ENCODE measurements at places on chromosomes 4 and X.

GRCh38 chrX:71056867-71057266 is 11.3 kb downstream of the SNX12 start:
- no peak for DNase-seq

GRCh38 chrX:12617241-12617640 is 174.0 kb upstream of the PRPS2 start:
- no peak for DNase-seq

DNA sequence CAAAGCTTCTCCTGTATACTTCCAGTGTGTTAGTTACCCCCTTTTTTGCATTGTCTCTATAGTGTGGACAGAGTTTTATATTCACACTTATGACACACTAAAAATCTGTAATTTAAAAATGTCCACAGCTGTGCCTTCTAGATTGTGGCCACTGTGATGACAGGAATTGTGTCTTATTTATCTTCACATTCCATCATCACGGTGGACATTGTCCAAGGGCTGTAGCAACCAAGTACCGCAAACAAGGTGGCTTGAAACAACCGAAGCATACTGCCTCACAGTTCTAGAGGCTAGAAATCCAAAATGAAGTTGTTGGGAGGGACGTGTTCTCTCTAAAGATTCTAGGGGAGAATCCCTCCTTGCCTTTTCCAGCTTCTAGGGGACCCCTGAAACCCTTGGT is 32.3 kb downstream of the CHRNA9 start:
- DNase-seq: no peak

GRCh38 chrX:46704767-46705386 is 54.0 kb downstream of the SLC9A7 start:
- DNase-seq: no peak

GRCh38 chrX:136260776-136261175 is 9.6 kb upstream of the MAP7D3 start:
- DNase-seq: no peak

GRCh38 chrX:37746218-37746941 is 33.5 kb upstream of the CYBB start:
- no peak for DNase-seq

DNA sequence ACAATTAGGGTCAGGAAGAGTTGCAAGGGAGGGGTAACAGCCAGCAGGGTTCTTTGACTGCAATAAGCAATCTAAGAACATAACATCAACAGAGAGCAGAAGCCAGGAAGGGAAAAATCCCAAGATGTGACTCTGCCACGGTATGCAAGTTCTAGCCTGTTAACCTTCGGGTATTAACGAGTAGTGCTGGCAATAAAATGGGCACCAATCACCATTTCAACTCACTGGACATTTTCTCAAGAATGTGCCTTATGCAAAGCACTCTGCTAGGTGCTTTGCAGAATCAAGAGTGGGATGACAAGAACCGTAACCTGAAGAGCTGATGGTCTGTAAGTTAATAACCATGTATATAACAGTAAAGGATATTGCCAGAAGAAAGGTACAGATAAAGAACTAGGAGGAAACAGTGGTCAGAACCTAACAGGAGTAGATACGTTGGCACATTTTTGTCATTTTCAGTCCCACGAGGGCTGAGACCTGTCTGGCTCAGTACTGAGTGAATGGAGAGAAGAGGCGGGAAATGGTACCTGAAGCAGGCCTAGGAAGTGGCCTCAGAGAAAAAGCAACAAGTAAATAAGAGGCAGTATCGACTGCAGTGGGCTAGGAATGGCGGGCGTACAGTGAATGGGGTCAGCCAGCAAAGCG is 2.7 kb downstream of the ELOVL6 start:
- DNase-seq: no peak

- DNase-seq: no peak
Measured at GRCh38 chrX:103518571-103518970, 718 bp downstream of the RAB40A start.

DNA sequence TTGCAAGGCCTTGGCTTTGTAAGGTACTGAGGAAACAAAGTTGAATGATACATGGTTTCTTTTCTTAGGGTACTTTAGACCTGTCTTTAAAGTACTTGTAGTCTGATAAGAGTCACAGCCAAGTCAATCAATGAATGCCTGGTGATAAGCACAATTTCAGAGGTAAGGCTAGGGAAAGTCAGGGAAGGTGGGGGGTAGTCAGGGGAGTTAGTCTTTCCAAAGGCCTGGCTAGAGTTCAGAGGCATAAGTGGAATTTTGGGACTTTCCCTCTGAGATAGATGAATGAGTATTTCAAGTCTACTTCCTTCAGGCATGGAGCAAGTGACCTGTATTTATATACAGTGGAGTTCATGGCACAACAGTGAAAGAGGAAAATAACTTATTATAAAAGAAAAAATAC is 78.3 kb downstream of the SLC4A4 start:
- no peak for DNase-seq

- no peak for DNase-seq
Measured at GRCh38 chr4:105845559-105845958, 49.7 kb upstream of the NPNT start.

DNA sequence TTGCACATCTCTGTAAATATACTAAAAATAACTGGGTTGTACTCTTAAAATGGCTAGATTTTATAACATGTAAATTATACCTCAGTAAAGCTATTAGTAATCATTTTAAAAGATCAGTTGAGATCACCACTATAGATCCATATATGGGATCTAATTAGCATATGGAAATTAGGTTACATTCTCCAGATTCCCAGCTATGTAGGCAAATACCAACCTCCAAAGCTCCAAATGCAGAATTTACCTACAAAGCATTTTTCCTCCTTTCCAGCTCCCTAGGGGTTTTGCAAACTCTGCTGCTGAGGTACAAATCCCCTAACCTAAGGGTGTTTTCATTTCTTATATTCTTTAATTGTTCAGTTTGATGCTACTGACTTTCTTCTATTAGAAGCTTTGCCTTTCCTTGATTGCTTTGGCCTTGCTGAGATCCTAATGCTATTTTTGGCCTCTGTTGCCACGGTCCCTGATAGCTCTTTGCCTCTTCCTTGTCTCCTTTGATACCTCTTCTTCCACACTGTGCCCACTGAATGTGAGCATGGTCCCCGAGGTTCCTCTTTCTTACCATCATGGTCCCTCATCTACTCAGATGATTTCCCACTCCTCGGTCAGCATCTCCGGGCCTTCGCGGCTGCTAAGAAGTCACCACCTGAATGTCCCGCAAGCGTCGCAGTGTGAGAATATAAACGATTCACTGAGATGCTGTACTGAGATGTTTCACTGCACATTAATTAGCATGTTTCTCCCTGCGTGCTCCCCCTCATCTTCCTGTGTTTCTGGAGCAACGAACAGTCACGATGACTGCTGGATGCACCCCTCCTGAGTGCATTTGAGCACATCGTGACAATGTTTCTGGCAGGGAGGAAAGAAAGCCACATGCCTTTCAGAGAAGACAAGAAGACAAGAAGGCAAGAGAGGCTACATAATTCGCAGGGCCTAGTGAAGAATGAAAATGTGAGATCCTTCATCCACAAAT is 23.8 kb downstream of the ENPP6 start:
- no peak for DNase-seq

DNA sequence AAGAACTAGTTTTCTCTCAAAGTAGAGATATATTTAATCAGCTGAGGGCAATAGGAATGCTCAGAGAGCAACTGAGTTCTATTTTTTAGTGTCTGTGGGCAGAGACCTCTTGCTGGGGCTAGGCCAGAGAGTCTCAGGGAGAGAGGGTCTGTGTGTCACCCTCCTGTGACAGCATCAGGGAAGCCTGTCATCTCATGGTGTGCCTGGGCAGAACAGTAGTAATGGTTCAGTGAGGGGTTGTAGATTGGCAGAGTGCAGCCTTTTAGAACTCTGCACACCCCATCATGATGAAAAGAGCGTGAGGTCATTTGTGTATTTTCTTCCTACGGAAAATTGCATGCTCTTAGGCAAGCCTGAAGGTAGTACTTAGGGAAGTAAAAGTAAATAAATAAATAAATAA is 1396.5 kb upstream of the AGA start:
- no peak for DNase-seq

DNA sequence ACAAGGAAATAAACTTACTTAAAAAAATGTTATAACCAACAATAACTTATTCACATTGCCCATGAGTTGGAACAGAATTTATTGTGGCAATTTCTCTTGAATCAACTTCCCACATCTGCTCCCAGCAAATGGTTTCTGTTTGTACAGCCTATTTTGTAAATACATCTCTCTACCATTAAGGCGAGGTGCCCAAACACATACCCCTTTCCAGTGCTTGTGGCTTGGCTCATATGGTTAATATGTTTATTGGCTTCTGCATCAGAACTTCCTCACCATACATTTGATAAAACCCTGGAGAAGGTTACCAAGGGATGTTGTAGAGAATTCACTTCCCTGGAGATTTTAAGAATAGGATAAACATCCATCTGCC is 207.1 kb downstream of the SOWAHB start:
- no peak for DNase-seq

DNA sequence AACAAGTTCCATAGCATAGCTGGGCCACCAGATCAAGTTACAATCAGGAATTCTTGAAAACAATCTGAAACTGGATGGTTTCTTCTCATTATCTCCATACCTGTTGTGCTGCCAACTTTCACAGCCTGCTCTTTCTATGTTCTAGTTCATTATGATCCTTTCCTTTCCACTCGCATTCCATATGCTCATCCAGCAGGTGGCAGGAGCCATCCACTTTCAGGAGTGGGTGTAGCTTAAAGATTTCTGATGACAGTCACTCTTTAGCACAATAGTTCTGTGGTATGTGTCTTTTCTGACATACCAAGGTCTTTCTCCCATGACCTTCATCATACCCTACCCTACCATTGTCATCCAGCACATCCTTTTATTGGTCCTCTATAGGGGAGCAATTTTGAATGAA is 46.4 kb downstream of the PAGE2 start:
- peak; percentile 19 for DNase-seq

DNA sequence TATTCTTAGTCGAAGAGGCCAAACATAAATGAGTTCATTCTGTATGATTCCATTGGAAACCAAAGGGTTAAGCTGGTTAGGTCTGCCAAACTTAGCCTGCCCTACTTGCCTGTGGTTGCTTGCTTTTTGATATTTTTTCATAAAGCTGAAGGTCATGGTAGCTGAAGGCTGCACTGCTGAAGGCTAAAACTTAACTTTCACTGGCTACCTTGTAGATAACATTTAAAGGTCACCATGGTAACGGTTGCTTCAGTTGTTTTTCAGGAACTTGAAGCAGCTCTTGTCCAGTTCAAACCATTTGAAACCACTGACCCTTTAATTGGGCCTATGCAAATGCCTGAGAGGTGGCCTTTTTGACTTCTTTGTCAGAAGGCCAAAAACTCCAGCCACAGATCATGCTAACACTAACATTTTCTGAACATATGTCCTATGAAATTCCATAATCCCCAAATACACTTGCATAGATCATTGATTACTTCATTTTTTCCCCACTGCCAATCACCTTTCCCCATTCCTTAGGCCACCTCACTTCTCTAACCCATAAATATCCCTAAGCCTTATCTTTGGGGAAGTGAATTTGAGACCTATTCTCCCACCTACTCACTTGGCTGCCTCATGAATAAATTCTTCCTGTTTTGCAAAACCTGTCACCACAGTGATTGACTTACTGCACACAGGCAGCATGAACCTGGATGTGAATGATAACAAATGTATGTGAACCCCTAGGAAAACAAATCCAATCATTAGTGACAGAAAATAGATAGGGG is 10.7 kb upstream of the SMIM10L2A start:
- no peak for DNase-seq

- DNase-seq: no peak
Measured at GRCh38 chr4:116752027-116752426, 333.3 kb downstream of the TRAM1L1 start.

GRCh38 chr4:41304221-41304620 is 47.5 kb downstream of the UCHL1 start:
- DNase-seq: no peak

GRCh38 chr4:75821966-75822365 is 80.3 kb downstream of the PPEF2 start:
- no peak for DNase-seq

GRCh38 chrX:76893930-76894329 is 466.4 kb downstream of the MAGEE1 start:
- no peak for DNase-seq

DNA sequence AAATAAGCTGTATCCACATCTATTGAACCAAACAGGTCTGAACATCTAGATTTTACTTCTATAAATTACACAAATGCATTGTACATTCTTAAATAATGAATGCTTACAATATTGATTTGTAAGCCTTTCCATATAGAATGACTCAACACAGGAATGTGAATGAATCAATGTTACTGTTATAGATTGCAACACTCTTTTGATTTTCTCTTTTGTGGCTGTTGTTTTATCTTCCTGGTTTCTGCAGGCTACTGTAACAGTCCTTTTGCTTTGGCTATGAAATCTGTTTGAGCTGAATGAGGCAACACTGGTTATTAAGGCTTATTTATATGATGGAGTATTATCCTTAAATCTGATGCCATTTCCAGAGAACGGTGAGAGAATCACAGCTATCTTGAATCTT is 49.5 kb downstream of the GPR50 start:
- DNase-seq: no peak

GRCh38 chr4:102586002-102586643 is 85.0 kb downstream of the NFKB1 start:
- DNase-seq: no peak

GRCh38 chrX:111868726-111869638 is 7.0 kb upstream of the TRPC5OS start:
- DNase-seq: no peak

GRCh38 chrX:115031989-115032388 is 14.6 kb upstream of the IL13RA2 start:
- no peak for DNase-seq

DNA sequence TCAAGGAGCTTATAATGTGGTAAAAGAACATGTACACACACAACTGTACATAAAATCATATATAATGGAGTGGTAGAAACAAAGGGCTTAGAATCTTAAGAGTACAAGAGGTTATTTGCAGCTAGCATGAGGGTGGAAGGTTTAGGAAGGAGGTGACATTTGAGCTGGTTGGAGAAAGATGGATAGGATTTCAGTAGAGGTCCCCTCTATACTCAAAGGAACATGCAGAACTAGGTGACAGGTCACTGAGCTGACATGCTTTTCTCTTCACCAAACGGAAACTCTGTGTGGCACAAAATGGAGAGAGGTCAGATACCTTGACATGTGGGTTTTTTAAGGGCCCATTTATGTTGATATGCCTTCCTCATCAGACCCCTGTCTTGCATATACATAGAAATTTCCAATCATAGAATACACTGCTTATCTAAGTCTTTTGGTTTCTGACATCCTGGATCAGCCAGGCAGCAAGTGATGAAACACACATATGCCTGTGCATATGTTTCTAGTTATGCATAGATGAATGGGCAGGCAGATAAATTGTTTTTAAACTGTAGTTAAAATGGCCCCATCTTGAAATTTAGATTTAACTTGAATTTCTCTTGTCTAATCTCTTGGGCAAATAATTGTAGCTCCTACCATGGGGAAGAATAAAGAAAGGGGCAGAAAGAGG is 29.3 kb downstream of the CLCN5 start:
- no peak for DNase-seq

- DNase-seq: no peak
Measured at GRCh38 chrX:63576533-63576932, 208.5 kb downstream of the ARHGEF9 start.

- no peak for DNase-seq
Measured at GRCh38 chr4:113564493-113564892, 197.0 kb downstream of the CAMK2D start.

- DNase-seq: no peak
Measured at GRCh38 chr4:101157415-101158133, 189.8 kb downstream of the PPP3CA start.

- DNase-seq: no peak
Measured at GRCh38 chr4:162046135-162046534, 117.7 kb downstream of the FSTL5 start.

- DNase-seq: no peak
Measured at GRCh38 chr4:124306352-124306751, 406.2 kb downstream of the ANKRD50 start.

Measured in CD4-positive, alpha-beta T cell treated with Interleukin-6 at 100 ng/mL for 8 hours (primary cell).